NCI-H2081 treated with DMSO at 0.1 percent for 48 hours (cell line): ENCODE measurements at places on chromosomes 16 and 17.

DNA sequence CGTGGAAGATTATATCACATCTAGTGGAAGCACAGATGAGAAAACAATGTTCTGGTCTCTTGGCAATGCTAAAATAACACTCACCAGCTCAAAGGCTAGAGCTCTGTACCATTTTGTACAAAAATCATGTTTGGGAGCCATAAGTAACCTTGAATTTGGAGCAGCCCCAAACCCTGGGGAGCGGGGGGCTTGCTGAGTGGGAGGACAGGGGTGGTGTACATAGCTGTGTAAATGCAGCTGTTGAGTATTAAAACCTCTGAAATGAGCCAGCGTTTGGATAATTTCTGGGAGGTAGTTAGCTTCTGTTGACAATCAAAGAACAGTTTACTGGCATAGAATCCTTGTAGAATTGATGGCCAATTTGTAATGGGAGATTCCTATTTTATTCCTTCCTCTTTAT lies 4.3 kb downstream of the MYH8 start:
- DNase-seq = no peak

DNA sequence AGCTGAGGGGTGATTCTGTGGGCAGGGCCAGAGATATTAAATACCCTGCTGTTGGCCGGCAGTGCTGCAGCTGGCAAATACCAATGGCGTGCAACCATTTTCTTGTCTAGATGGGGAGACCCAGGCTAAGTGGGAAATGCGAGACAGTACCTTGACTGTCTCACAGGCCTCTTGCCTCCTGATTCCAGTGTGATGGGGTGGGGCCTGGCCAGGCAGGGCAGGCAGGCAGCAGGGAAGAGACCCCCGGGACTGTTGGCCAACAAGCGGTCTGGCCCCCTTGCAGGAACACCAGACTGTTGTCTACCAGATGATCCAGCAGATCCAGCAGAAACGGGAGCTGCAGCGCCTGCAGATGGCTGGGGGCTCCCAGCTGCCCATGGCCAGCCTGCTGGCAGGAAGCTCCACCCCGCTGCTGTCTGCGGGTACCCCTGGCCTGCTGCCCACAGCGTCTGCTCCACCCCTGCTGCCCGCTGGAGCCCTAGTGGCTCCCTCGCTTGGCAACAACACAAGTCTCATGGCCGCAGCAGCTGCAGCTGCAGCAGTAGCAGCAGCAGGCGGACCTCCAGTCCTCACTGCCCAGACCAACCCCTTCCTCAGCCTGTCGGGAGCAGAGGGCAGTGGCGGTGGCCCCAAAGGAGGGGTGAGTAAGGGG lies 5.7 kb upstream of the CISD3 start:
- peak; percentile 75 for DNase-seq

DNA sequence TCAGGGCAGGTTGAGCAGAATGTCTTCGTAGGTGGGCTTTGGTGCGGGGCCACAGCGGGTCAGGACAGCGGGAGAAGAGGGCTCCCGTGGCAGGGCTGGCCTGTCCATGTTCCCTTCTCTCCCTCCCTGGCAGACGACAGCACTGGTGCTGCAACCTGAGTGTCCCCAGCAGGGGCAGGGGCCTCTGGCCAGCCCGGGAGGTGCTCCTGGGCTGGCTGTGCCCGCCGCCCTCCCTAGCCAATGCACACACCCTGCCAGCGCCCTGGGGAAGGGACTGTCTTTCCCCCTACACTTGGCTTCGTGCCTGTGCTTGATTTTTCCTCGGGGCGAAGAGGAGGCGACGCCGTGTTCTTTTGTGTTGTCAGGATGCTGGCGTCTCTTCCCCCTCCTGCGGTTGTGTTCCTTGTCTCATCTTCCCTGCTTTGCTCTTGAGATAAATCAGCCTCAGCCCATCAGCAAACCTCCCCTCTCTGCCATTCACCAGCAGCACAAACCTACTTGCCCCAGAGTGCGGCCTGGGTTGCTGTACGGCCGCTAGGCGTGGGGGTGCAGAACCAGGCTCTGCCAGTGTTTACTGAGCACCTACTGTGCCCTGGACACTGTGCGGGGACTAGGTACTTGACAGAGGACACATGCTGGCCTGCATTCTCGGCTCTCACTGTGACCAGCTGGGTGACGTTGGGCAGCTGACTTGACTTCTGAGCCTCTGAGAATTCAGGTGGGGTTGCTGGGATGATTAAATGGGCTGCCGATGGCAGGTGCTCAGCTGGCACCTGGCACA lies 237.3 kb upstream of the CIBAR2 start:
- DNase-seq = no peak

- no peak for DNase-seq
These were observed 7.0 kb downstream of the SLC5A2 start for GRCh38 chr16:31489616-31490584.

- DNase-seq = no peak
These were observed 300.0 kb downstream of the SNX29 start for GRCh38 chr16:12276576-12276975.

- no peak for DNase-seq
These were observed 1.2 kb downstream of the JUP start for GRCh38 chr17:41785091-41785858.

DNA sequence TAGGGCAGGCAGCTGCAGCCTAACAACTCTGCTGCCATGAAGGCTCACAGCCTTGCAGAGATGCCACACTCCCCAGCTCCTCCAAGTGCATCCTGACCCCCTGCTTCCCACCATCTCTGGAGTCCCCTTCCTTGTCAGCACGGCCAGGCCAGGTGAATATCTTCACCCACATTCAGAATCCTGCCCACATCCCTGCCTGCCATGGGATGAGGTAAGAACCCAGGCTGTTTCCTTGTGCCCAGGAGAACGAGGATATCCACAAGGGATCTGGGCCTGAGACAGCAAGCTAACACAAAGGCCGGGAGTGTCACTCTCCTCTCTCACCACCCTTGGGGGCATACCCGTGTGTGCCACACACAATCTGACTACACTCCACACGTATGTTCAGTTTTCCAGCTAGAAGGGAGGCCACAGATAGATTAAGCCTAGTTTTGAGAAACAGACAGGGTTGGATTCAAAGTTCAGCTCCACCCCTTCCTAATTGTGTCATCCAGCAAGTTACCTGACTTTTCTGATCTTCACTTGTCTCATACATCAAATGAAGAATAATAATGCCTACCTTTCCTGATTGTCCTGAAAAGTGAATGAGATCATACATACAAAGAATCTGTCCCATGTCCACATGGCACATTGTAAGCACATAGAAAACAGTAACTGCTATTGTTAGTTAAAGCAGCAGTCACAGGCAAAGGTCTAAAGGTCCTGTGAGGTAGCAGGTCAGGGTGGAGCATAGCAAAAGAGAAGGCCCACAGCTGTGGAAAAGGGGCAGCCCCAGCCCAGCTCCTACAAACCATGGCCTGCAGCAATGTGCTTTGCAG lies 17.4 kb upstream of the SUPT4H1 start:
- no peak for DNase-seq

GRCh38 chr17:35214192-35214591 lies 20.0 kb upstream of the SLC35G3 start:
- no peak for DNase-seq

DNA sequence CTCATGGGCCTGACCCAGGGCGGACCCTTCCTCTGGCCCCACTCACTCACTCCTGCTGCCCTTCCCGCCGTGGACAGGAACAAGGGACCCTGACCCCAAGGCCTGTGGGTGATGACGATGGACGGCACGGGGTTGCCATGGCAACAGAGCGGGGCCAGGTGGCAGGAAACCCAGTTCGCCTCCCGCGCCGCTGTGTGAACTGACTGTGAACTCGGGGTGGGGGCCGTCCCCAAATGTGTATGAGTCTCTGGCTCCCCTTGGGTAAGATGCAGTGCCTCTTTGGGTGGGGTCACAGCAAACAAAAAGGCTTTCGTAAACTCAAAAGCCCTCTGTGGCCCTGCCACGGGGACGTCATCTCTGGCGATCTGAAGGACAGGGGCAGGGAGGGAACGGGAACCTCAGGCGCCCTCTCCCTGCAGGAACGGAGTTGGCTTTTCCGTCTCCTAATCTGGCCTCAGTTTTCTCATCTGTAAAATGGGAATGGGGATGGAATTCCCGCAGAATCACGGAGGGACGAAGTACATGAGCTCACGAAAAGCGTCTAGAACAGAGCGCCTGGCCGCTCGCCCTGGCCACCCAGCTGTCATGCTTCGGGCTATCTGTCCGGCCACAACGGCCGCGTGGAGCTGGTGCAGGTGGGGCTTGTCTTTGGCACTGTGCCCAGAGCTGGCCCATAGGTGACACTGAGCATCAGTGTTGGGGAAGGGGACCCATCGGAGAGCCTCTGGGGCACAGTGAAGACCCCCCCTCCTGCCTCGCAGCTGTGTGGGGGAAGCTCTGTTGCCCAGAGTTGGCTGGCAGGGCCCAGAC lies 44.9 kb upstream of the PABPN1L start:
- no peak for DNase-seq

- no peak for DNase-seq
These were observed 51.9 kb downstream of the ABCA8 start for GRCh38 chr17:68903286-68903685.

DNA sequence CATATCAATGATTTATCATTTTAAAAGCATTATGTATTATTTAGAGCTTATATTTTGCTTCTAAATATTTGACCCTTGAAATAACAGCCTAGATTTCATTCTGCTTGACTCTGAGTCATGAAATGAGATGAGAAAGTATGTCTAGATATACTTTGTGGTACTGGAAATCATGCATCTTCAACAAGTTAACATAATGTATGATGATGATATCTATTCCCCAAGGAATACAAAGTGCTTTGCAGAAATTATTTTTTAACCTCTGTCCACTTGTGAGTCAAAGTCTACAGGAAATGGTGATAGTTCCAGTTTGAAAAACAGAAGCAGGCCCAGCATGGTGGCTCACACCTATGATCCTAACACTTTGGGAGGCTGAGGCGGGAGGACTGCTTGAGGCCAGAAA lies 36.1 kb downstream of the GOSR1 start:
- DNase-seq = no peak

DNA sequence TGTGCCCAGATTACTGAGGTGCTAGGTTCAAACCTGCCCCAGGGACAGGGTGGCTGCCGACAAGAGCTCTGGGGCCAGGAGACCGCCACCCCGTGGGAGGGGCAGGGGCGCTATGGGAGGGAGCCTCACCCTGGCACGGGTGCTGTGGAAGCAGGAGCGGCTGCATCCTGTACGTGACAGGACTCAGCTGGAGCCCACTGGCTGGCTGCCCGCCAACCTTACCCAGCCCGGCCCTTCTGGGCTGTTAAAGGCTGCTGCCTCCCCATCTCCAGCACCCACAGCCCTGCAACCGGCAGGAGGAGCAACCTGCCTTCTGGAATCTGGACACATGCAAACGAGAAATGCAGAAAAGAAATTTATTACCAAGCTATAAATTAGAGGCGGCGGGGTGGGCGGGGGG lies 11.2 kb downstream of the PAM16 start:
- peak; percentile 7 for DNase-seq

DNA sequence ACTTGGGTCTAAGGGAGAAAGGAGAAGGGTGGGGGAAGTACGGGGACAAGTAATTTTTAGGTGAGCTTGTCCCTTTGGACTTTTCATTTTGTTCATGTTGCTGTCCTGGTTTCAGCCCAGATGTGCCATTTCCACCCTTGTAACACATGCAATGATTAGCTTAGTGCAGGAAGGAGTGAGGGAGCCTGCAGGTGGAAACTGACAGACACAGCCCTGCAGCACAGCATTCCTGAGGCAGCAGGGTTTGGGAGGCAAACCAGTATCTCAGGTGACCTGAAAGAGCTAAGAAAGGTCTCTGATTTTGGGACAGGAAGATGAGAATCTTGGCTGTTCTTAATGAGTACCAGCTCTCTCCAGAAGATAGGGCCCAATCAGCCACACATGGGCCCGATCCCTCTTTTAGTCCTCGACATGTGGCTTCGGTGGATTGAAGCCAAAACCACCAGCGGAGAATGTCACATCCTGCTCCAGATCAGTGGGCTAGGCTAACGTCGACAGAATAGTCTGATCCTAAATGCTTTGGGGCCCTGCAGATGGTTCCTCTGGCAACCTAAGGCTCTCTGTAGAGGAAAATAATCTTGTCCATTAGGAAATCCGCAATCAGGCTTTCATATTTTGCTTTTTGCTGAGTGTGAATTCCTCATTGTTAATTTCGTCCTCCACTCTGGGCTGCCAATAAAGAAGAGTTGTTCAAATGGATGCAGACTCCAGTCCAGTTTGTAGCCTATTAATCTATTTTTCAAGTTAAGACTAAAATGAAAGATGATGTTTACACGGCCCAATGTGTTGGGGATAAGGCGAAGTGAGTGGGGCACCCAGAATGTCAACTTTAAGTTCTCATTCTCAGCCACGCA lies 3.8 kb upstream of the RNF157 start:
- no peak for DNase-seq

GRCh38 chr16:88534638-88535190 lies 35.5 kb upstream of the ZC3H18 start:
- no peak for DNase-seq

- no peak for DNase-seq
These were observed 101.8 kb upstream of the METRNL start for GRCh38 chr17:82977606-82978005.

- DNase-seq = no peak
These were observed 29.3 kb downstream of the FOXK2 start for GRCh38 chr17:82548681-82549303.

DNA sequence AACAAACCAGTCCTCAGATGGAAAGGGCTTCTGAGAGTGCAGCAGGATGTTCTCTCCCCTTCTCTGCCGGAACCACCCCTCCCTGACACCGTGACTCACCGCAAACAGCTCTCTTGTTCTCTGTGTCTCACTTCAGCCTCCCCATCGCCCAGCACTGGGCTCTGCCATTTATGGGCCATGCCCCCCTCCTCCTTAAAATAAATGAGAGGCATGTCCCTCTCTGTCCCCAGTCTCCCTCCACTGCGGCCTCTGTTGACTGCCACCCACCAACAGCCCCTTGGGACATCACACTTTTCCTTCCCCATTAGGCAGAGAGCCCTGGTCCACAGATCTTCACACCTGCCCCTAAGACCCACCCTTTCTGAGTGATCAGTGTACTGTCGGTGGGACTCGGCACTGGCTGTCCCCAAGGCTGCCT lies 6.3 kb downstream of the CCDC102A start:
- no peak for DNase-seq

DNA sequence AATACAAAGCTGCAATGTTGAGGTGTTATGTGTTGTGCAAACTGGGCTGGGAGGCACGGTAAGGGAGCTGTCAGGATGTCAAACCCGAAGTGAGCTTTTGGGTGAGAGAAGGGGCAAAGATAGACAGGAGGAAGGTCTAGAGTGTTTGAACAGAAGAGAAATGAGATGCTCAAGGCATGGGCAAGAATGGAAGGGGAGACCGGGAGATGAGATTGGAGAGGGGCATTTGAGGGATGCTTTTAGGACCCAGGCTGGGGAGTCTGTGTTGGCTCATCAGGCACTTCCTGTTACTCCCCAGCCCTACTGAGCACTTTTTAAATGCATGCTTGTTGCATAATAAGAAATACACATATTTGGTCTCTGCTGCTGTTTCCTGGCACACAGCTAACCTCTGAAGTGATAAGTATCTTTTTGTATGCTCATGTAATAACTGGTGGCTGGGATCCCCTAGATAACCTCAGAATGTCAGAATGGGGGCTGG lies 13.7 kb downstream of the UNC45B start:
- no peak for DNase-seq

- no peak for DNase-seq
These were observed 107.2 kb upstream of the FOXF1 start for GRCh38 chr16:86403085-86403484.

- DNase-seq = no peak
These were observed 199.3 kb downstream of the NTN1 start for GRCh38 chr17:9220398-9221146.

GRCh38 chr16:56814537-56815432 lies 50.2 kb upstream of the SLC12A3 start:
- no peak for DNase-seq
